ENCODE measurements at places on chromosomes 6 and 20.
A peak's percentile ranks its signal among the peaks of the same experiment; 100 is the strongest.

- DNase-seq, result no peak
Measured at GRCh38 chr20:63003546-63003945, 3.2 kb downstream of the BHLHE23 start.

- no peak for DNase-seq
Measured at GRCh38 chr20:53961527-53961926, 108.9 kb downstream of the BCAS1 start.

DNA sequence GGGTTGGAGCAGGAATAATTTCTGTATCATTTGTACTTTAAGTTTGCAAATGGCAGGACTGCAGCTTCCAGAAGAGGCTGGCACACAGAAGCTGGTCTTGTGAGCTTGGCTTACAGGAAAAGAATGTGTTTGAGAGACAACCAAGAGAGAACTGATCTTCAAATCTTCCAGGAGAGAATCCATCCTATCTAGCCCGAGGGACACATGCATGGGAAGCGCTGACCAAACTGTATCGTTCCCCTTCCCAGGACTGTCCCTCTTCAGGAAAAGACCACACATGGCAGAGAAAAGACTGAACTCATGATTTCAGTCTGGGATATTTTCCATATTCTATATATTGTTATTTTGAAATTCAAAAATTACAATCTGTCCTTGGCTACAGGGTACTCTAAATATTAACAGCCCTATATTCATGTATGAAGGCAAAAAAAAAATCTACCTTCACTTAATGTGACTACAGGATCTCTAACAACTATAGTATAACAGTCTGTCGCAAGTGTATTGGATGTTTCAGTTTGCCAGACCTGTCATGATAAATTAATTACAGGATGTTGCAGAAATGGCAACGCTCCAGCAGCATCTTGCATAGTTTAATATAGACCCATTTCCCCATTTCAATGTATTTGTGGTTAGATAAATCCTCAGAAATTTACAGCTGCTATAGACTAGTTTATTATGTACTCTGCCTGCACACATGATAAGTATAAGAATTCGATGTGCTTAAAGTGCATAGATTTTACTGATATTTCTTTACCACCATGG is 99.4 kb downstream of the MYB start:
- DNase-seq, result no peak

- DNase-seq, result peak; percentile 84
Measured at GRCh38 chr6:100281471-100281901, 183.2 kb downstream of the SIM1 start.

- DNase-seq, result no peak
Measured at GRCh38 chr6:131765081-131765803, 42.6 kb upstream of the ENPP1 start.

DNA sequence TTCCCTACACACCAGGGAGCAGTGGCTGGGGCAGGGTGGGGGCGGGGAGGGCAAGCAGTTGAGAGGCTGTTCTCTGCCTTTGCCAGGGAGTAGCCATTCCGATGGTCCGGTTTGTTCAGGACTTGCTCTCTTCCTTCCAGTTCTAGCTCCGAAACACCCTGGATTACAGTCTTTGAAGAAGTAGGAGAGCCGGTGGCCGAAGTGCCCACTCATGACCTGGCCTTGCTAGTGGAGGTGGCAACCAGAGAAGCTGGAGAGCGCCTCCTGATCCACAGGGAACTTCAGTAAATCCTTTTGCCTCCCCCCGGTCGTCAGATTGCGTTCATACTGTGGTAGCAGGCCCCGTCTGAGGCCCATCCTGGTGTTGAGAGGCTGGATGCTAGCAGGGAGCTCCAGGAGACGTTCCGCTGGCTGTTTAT is 92.8 kb downstream of the ARID1B start:
- peak; percentile 62 for DNase-seq

DNA sequence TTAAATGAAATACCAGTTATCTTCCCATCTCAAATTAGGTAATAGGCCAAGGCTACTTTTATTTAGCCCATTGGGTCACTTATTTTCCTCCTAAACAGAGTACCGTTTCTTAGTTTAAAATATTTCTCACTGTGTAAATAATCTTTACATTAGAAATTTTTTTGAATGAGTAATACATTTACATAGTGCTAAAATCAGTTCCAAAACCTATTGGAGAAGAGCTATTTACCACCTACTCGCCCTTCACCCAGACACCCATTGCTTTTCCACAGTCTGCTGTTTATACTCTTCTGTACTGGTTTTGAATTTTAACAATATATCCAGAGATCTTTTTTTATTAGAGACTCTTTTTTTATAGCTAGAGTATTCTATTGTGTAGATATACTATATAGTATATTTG is 36.9 kb downstream of the MCM8 start:
- no peak for DNase-seq

DNA sequence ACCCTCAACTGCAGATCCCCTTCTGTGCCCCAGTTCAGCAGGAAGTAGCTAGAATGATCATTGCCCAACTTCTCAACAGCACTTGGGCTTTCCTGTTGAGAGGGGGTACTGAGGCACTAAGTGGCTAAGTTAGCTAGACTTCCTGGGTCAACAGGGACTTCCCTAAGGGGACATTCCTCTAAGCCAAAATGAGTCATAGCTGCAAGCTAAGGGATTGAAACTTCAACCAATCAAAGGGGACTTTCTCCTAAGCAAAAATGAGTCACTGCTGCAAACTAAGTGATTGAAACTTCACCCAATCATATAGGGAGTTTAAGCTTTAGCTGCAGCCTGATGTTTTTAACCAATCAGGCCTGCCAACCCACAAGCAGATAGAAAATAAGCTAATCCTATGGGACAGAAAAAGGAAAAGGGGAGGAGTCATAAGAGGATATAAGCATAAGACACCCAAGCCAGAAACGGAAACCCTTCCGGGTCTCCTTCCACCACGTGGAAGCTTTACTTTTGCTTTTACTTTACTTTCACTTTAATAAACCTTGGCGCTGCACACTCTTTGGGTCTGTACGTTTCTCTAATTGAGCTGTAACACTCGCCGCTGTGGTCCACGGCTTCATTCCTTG is 659.0 kb upstream of the HS3ST5 start:
- DNase-seq, result no peak

- DNase-seq, result no peak
Measured at GRCh38 chr6:1580109-1580508, 29.6 kb upstream of the FOXC1 start.

GRCh38 chr6:145214570-145214969 is 520.8 kb downstream of the EPM2A start:
- DNase-seq, result no peak

DNA sequence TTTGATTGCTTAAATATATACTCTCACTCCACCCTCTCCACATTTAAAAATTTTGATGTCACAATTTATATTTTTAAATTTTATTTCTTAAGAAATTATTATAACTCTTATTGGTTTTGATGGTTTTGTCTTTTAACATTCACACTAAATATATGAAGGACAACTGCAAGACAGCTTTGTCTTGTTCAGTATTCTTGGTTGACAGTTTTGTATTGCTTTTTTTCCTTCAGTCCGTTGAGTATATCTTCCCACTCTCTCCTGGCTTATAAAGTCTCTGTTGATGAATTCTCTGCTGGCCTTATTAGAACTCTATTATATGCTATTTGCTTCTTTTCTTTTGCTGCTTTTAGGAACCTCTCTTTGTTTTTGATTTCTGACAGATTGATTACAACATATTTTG is 392.2 kb downstream of the C6orf118 start:
- no peak for DNase-seq

DNA sequence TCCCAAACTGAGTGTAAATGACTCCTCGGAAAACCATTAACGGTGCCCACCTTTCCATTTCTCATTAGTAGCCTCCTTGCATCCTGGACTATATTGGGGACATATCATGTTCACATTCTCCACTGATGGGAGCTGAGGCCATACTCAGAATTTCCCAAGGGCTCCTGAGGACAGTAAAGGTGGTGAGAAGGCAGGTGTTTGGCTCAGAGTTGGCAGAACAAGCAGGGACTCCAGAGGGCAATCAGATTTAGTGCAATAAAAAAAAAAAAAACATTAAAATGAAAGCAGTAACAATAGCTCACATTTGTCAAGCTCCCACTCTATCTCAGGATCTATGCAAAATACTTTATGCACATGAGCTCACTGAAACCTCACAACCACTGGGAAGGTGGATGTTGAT is 401.4 kb downstream of the MAFB start:
- no peak for DNase-seq

DNA sequence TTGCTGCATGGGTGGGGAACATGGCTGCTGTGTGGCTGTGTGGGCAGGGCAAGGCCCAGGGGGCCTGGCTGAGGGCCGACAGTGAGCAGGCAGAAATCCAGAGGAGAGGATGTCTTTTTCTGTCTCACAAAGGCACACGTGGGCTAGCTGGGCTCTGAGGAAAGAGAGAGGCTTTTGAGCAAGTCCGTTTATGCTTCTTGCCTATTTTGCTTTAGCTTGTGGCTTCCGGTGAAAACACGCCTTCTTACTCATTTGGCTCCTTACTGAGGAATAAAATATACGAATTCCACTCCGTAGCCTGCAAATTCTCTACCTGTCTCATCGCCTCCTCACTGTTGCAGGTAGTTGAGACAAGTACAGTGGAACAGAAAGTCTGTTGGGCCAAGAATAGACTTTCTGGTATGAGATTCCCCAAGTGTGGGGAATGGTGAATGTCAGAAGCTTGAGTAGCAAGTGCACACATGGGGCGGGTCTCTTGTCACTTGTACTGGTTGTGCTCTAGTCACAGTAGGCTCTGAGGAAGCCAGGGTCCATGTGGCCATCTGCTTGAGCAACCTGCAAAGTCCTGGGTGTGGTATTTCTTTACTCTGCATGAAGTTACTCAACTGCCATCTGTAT is 28.4 kb downstream of the WRNIP1 start:
- DNase-seq, result no peak

DNA sequence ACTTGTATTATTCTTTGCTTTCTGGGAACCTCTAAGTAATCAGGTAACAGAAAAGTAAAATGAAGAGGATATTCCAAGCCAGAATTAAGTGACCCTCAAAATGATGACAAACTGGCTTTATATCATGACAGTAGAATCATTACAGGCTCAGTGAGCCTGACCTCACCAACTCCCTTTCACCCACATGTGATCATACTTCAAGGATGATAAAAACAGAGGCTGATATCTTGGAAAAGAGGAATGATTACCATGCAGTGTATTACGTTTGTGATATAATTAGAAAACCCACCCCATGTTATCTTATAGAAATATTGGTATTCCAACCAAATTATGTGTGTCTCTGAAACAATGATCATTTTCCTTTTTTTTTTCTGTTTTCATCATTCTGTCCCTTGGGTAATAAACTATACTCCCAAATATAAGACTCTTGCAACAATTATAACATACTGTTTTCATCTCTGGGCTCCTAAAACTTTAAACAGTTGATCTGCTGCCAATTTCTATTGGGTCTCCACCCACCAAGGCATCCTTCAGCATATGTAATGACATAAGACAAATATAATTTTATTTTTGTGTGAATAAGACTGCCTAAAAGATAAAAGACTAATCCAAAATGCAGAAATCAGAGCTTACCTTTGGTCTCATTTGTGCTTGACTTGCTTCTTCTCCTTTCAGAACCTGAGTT is 115.7 kb downstream of the DST start:
- no peak for DNase-seq
